ENCODE measurements at places on chromosomes 11 and 22.

DNA sequence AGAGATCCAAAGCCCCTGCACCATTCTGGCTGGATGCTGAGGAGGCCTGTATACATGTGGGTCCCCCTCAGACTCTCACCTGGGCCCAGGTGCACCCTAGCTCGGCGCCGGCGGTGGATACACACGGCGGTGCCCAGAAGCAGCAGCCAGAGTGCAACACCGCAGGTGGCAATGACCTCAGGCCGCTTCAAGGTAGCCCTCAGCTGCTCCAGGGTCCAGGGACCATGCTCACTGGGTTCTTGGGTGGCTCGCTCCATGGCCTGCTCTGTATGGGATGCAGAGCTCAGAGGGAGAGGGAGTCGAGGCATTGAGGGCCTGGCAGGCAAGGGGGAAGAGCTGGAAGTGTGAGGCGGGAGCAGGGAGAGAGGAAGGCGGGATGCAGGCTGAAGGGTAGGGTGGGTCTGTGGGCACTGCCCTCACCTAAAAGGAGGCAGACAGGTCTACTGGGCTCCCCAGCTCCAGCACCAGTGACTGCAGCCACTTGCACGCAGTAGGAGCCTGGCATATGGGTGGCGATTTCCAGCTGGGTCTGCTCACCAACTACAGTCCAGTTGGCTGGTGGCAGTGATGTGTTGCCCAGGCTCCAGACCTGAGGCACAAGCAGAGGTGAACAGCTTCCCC is 3.8 kb downstream of the ROBO4 start:
- no peak for DNase-seq

GRCh38 chr22:30816413-30816812 is 121.7 kb downstream of the OSBP2 start:
- no peak for DNase-seq

DNA sequence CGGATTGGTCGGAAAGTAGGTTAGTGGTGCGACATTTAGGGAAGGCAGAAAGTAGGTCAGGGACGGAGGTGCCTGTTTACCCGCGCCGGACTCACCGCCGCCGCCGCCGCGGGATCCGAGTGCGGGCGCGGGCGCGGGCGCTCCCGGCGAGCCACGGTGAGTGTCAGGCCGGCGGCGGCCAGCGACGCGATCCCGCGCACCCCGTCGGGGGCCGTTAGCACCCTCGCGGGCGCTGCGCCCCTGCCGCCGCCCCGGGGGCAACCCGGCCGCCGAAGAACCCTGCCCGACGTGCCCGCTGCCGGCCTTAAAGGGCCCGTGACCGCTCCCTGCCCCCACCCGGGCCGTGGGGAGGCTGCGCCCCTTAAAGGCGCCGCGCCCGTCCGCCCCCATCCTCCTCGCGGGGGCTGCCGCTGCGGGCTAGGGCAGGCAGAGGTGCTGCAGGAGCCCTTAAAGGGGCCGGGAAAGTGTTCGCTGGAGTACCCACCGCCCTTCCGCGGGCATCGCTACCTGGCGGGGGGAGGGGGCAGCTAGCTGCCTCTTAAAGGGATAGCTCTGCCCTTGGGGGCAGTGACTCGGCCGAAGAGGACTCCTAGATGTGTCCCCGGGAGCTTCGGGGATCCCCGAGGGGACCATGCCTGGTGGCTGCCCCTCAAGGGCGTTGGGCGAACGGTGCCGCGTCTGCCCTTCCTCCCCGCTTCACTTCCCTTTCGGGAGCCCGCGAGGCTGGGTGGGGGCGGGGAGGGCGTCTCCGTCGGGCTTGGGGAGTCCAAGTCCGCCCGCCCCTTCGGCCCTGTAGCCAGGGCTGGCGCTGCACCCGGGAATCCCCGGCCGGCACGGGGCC is at the start of gene BMAL1:
Gene BMAL1, plus strand, starts transcription at position 23 of the 841 bp plus-strand sequence. CDS start 76,519 bp downstream, outside the sequence.
- no peak for DNase-seq

DNA sequence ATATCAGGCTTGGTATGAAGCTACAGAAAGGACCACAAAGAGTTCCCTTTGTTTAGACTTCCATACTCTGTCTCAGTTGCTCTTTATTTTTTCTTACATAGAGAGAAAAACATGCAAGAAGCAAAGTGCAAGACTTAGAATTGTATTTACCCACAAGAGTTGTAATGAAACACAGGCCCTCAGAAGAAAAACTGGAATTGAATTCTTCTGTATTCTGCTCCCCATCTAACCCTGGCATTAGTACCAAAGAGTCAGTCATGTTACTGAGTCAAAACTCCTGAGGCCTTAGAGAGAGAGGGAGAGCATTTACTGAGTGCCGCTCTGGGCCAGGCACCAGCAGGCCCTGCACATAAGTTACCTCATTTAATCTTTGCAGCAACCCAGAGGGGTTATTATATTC is 43.9 kb upstream of the DLAT start:
- DNase-seq = no peak

DNA sequence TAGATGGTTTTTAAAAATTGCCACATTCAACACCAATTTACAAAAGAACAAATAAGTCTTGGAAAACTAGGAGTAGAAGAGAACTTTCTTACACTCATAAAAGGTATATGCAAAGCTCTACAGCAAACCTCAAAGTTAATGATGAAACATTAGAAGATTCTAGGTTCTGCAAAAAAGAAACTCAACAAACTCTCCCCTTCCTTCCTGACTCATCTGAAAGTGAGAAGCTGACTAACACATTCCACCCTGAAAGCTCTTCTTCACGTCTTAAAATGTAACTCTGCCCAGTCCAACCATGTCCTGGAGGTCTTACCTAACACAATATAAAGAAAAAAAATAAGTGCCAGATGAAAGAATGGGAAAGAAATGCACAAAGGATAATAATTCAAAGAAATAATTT is 218.9 kb upstream of the ISX start:
- DNase-seq = no peak

GRCh38 chr11:29634744-29635143 is 382.1 kb downstream of the KCNA4 start:
- no peak for DNase-seq

DNA sequence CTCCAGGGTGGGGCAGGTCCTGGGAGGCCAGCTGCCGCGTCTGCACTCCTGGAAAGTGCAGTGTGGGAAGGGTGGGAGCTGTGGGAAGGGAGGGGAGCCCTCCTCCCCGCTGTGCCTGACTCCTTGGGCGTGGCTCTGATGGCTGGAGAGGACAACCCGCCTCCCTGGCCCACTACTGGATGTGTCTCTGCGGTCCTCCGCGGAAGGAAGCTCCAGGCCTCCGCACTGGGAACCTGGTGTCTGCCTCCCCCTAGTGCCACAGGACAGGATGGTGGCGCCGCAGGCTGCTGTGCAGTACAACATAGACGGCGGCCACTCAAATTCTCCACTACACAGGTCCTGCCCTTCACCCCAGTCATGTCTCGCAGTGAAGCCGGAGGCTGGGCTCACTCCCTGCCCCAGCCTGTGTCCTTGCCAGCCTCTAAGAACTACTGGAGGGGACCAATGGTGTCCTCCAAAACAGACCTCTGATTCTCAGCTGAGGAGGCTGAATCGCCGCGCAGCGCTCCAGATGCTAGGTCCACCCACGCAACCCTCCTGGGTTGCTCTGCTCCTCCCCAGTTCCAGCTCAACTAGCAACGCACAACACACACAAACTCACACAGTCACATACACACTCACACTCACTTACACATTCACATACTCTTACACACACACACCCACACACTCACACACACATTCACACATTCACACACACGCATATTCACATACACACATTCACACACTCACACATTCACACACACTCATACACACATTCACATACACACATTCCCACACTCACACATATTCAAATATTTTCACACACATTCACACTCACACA is 12.4 kb upstream of the DSCAML1 start:
- DNase-seq = no peak

GRCh38 chr11:44424841-44425240 is 114.9 kb upstream of the ALX4 start:
- DNase-seq = no peak

DNA sequence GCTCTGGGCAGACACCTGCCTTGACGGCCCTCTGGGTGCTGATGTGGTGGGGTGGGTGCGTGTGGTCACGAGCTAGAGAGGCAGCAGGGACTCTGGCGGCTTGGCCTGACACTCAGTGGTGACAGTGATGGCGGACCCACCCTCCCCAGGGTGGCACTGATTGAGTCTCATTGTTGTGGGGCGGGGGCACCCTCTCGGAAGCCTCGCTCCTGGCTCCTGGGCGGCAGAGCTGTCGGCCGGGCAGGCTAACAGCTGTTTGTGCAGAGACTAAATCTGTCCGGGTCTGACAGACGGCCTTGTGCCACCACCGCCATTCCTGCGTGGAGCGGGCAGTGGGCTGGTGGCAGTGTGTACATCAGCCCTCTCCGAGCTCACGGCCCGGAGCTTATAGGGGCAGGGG is 15.6 kb downstream of the FLRT1 start:
- no peak for DNase-seq

DNA sequence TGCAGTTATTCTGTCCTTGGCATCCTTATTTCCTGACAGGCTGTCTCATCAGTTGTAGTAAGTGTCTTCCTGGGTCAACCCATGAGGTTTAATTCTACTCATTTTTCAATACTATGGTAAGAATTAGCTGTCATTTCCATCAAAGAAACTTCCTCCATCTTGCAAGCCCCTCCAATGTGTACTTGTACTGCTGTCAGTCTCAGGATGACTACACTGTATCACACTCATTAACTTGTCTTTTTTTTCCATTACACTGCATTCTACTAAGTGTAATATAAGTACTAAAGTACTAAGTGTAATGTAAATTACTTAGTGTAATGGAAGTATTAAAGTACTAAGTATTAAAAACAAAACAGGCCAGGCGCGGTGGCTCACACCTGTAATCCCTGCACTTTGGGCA is 102.8 kb downstream of the CWF19L2 start:
- no peak for DNase-seq

- no peak for DNase-seq
Measured at GRCh38 chr22:46447906-46448305, 89.5 kb downstream of the CELSR1 start.

DNA sequence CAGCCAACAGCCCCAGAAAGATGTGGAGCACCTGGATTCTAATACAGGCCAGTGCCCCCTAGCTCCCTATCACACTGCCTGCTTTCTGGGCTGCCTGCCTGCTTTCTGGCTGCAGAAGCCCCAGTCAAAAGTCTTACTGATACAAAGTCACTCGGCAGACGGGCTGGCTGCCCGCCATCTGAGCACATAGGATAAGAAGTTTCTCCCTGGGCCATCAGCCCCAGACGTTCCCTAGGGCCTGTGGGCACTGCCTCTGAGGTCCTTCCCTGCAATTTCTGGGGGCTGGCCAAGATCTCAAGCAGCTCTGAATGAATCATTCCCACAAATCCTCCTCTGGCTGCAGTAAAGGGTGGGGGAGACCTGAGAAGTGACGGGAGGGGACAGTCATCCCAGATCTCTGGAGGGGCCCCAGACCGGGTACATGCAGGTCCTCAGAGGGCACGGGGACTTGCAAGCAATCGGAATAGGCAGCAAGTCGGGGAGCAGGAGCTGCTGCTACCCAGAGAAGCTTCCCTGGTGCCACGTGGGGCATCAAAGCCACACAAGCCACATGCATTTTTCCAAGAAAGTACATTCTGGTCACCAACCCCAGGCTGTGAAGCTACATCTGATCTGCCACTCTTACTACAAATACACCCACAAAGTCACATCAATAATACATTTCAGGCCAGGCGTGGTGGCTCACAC is 4.7 kb downstream of the TPST2 start:
- DNase-seq = no peak

DNA sequence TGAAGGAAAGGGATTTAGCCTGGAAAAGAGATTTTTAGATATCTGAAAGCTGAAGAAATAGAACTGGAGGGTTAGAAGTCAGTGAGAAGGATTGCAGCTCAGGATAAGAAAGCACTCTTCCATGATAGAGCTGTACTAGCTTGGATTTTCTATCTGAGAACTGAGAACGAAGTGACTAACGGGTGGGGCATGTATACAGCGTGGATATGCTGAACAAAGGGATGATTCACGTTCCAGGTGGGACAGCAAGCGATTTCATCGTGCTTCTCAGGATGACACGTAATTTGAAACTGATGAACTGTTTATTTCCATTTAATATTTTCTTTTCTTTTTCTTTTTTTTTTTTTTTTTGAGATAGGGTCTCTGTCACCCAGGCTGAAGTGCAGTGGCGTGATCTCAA is 53.0 kb downstream of the GRAMD1B start:
- no peak for DNase-seq

DNA sequence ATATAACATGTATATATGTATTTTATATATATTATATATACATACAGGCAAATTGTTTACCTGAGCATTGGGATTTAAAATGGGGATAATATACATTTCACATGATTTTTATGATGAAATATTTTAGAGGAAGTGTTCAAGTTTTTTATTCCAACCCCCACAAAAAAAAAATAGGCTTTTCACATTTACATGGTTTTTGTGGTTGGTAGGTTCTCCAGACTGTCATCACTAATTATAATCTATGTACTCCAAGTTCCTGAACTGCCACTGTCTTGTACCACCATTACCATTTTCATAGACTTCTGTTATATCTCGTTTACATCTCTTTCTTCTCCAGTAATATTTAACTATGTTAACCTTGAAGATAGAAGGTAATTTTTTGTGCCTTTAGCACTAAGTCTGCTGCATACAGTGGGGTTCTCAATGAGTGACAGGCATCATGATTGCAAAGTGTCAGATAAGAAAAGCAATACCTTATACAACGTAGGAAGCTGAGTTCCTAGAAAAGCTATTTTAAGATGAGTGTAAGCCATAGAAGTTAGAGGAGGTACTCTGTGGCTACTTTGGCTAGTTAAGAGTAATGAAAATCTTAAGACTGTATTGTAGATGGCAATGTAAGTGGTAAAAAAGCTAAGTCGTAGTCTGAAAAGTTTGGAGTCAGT is 5.2 kb downstream of the TMEM126A start:
- DNase-seq = no peak

DNA sequence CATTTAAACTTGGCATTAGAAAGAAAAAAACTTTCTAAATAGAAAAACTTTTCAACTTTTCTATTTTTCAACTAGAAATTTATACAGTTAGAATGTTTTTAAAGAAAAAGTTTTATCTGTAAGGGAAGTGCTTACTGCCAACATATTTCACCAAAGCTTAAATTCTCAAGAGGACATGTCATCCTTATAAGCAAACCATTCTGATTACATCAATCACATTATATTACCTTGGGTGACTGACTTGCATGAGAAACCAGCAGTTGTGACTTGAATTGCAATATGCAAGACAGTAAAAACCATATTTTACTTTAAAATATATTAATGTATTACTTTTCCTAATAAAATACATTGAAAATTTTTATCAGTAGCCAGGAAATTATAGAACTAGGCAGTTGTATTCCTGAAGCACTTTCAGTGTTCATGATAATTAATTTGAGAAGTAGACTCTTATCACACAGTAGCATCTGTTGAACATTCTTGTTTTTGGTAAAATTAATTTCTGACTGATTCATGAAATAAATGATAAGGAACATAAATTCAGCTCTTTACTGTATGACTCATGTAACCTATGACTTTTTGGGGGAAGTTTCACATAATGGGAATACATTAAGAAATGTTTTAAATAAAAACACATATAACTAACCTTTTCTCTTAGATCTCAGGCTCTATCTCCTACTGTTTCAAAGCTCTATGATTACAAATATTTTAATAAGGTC is 345.0 kb upstream of the CCDC179 start:
- DNase-seq = no peak

DNA sequence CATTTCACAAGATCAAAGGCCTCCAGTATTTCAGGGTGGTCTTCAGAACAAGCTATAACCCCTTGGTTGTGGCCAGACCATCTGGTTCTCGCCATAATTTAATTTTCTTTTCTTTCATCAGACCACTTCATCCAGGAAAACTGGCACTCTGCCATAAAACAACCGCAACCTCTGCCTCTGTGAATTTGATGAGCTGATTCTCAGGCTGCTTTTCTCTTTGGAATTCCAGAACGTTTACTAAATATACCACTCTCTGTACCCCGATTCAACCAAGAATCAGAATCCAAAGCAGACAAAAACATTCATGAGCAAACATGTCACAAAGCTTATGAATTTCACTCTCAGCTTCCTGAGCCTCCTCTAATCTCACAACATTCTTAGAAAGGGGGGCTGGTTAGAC is 331.8 kb upstream of the SYN3 start:
- DNase-seq = no peak
